ENCODE measurements at places on chromosomes 4 and X.
A peak's percentile ranks its signal among the peaks of the same experiment; 100 is the strongest.

- H3K27ac ChIP-seq: no peak overlapping the region
- H3K27me3 ChIP-seq: no peaks in the 10 kb centered on the region
- H3K36me3 ChIP-seq: no peaks in the 10 kb centered on the region
- H3K4me1 ChIP-seq: no peaks in the 10 kb centered on the region
- no peak for DNase-seq
- H3K4me3 ChIP-seq: no peak overlapping the region
Measured at GRCh38 chrX:50436797-50437196, 33.8 kb downstream of the DGKK start.

DNA sequence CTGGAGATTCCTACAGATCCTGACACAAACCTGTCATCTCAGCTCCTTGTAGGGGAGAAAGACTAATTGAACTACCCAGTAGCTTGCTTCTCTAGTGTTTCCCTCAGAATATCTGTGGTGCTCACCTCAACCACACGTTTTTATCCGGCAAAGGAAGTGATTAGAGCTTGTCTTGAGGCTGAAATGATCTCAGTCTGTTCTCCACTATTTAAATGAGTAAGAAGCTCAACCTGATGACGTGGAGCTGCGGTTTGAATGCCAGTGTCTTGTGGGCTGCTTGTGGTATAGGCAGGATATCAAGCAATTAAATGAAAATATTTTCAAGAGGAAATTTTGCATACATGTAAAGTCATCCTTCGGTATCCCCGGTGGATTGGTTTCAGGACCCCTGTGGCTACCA lies 270.2 kb downstream of the TLL1 start:
- no peak overlapping the region for H3K27ac ChIP-seq
- no peaks in the 10 kb centered on the region for H3K36me3 ChIP-seq
- peak; percentile 0 for DNase-seq
- H3K4me3 ChIP-seq: no peak overlapping the region
- H3K27me3 ChIP-seq: no peaks in the 10 kb centered on the region

DNA sequence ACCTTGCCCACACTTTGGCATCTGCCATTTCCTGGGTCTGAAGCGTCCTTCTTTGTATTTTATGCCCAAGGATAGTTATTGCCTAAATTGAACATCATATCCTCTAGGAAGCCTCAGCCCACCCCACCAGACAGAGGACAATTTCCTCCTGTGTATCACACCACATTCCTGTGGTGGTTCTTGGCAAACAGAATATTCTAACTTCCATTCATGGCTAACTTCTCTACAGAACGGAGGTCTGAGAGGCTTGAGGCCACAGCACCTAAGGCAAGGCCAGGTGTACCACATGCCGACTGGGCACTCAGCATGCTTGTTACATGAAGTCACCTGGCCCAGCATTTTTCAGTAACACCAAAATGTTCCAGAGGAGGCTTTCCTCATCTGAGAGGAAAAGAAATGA lies 42.4 kb downstream of the CD99L2 start:
- H3K4me1 ChIP-seq: no peaks in the 10 kb centered on the region
- no peak for DNase-seq
- H3K27me3 ChIP-seq: no peaks in the 10 kb centered on the region
- peaks cover 3% of the 10 kb centered on the region for H3K36me3 ChIP-seq
- H3K27ac ChIP-seq: no peak overlapping the region
- H3K4me3 ChIP-seq: no peak overlapping the region

DNA sequence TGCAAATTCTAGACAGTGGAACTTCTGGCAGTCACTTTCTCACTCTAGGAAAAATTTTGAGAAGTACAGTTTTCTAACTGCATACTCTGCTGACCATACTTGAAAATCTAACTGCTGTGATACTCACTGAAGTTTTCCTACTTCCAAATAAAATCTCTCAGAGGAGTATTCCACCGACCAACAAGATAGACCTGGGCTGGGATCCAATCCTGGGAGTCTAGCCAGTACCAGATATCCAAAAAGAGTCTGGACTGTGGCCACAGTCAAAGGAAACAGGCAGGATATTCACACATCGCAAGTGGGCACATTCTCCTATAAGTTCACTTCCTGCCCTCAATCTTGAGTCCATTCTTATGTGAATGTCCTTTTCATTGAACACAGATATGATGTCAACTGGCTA lies 1138.7 kb upstream of the PCDH7 start:
- no peak for DNase-seq
- no peak overlapping the region for H3K27ac ChIP-seq
- no peaks in the 10 kb centered on the region for H3K36me3 ChIP-seq
- H3K27me3 ChIP-seq: no peaks in the 10 kb centered on the region
- H3K4me1 ChIP-seq: no peaks in the 10 kb centered on the region

- no peak overlapping the region for H3K27ac ChIP-seq
- no peak for DNase-seq
- no peak overlapping the region for H3K4me3 ChIP-seq
- H3K36me3 ChIP-seq: no peaks in the 10 kb centered on the region
Measured at GRCh38 chr4:110733901-110734300, 111.0 kb upstream of the PITX2 start.

DNA sequence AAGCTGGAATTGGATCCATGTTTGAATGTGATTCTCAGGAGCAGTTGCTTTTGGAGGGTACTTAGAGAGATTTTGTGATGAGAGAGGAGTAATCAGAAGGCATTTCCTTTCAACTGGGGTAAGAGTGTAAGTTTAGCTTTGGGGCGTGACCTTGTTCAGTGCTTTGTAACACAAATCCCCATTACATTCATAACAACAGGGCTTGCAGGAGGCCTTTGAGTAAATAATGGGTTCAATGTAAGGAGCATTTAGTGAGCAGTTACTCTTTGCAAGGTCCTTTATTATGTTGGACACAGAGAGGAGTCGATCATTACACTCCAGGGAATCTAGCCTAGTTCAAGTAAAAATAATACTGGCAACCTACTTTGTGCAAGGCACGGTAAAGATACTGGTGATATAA lies 74.0 kb upstream of the AFF2 start:
- H3K36me3 ChIP-seq: no peaks in the 10 kb centered on the region
- H3K27me3 ChIP-seq: no peaks in the 10 kb centered on the region
- DNase-seq: no peak
- H3K4me1 ChIP-seq: no peaks in the 10 kb centered on the region
- no peak overlapping the region for H3K27ac ChIP-seq
- no peak overlapping the region for H3K4me3 ChIP-seq

- H3K27ac ChIP-seq: no peak overlapping the region
- no peaks in the 10 kb centered on the region for H3K4me1 ChIP-seq
- no peak overlapping the region for H3K4me3 ChIP-seq
- no peaks in the 10 kb centered on the region for H3K36me3 ChIP-seq
- H3K27me3 ChIP-seq: no peaks in the 10 kb centered on the region
Measured at GRCh38 chr4:47933840-47934239, 19.5 kb upstream of the NFXL1 start.

DNA sequence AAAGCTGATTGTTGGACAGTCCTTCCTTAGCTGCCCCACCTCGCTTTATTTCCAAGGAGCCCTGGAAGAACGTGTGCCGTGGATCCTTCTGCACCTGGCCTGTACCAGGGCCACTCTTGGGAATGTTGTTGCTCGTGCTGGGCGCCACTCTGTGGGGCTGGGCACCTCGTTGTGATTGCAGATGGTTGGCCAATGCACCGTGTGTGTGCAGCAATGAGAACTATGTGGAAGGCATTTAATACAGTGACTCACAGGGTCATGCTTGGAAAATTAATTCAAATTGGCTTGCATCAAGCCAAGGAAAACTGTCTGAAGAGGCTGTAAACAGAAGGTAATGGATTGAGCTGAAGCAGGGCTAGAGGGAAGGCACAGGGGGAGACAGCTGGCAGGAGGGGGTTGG lies 37.0 kb upstream of the CD99L2 start:
- H3K27ac ChIP-seq: no peak overlapping the region
- H3K27me3 ChIP-seq: no peaks in the 10 kb centered on the region
- H3K4me1 ChIP-seq: no peaks in the 10 kb centered on the region
- H3K36me3 ChIP-seq: no peaks in the 10 kb centered on the region
- DNase-seq: no peak
- no peak overlapping the region for H3K4me3 ChIP-seq

DNA sequence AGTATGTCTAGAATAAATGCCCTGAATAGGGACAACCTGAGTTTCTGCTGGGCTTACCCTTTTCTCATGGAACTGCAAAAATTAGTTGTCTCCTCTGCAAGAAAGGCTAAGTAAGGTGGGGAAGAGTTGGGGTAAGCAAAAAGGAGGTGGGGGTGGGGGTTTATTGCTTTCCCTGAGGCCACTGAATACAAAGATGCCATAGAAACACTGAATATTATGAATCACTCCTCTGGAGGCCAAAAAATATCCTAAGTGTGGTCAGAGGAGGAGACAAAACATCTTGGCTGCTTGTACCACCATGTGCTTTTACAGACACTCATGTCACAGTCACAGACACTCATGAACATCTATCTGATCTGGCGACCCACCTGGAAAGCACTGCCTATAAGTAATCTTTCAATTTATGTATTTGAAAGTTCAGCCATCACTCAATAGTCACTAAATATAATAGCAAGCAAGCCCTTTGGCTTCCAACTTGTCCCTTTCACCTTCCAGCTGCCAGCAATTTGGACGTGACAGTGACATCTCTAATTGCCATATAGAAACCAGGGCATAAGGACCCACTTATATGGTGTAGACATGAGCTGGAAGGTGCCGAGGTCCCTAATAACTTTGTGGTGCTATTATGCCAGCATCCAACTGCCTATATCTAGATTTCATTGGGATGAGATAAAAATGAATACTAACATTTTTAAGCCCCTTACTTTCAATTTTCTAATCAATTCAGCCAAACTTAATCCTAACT lies 122.7 kb upstream of the CBR4 start:
- H3K4me1 ChIP-seq: no peaks in the 10 kb centered on the region
- H3K27ac ChIP-seq: no peak overlapping the region
- no peak for DNase-seq
- no peaks in the 10 kb centered on the region for H3K27me3 ChIP-seq

GRCh38 chrX:53287493-53288138 lies 6.2 kb upstream of the IQSEC2 start:
- H3K27ac ChIP-seq: peak overlapping the region; percentile 15
- DNase-seq: no peak
- no peaks in the 10 kb centered on the region for H3K36me3 ChIP-seq
- no peaks in the 10 kb centered on the region for H3K27me3 ChIP-seq
- H3K4me3 ChIP-seq: peak overlapping the region; percentile 62
- H3K4me1 ChIP-seq: peaks cover 14% of the 10 kb centered on the region

DNA sequence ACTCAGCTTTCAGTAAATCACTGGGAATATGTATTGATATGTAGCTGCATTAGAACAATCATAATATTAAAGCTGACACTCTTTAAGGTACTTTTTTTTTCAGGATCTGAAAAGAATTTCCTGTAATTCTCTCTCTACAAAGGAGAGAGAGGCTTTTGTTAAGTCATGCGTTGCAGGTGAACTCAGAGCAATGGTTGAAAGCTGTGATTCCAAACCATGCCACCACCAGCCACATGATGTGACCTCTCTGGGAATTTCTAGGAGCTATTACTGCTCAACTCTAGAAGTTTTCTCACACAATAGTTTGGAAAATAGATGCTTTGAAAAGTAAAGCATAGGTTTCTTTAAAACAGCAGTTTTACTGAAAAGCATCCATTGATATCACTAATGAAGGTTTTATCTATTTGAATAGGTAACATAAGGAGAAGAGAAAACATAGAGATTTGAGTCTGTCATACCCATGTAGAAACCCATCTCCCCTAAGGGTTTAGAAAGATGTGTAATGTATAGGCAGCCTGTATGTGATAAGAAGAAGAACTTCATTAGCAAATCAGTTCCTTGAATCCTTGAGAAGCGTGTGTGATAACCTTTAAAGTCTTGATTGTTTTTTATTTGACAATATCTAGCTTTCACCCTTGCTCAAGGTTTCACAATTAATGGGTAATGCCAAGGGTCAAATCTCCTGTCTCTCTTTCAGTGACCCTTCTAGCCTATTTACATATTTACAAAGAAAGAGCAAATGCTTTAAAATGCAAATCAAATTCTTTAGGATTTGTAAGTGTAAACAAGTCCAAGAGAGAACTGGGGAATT lies 161.0 kb upstream of the ANKRD50 start:
- H3K36me3 ChIP-seq: no peaks in the 10 kb centered on the region
- DNase-seq: no peak
- H3K27me3 ChIP-seq: no peaks in the 10 kb centered on the region
- H3K4me3 ChIP-seq: no peak overlapping the region

DNA sequence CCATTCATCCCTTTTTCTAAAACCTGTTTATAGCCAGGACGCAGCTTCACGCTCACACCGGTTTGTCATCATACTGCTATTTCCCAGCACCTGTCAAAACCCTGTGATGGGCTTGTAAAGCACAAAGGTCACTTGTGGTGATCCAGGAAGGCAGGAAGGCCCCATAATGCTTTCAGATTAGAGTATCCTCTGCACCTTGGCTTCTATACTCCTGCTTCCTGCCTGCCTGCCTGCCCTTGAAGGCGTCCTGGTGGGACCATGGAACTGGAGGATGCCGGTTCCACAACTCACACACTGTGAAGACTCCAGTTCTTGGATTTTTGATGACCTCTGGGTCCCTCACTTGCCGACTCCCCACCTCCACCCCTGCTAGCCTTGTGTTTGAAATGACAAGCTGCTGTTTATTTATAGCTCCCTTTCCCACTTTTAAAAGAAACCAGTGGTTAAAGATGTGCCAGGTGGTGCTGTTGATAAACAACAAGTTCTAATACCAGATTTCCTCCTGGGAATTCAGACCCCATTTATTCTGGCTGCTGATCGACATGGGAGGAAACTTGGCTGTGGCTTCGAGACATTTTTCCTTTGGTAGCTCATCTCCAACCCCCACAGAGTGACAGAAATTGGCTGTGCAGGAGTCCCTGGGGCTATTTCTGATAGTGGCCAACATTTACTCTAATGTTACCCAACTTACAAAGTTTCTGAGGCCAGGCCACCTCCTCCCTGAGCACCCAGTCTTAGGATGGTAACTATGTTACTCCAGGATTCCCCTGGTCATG lies 211.5 kb downstream of the KDR start:
- no peak overlapping the region for H3K27ac ChIP-seq
- no peaks in the 10 kb centered on the region for H3K36me3 ChIP-seq
- DNase-seq: no peak
- H3K4me1 ChIP-seq: no peaks in the 10 kb centered on the region
- H3K27me3 ChIP-seq: no peaks in the 10 kb centered on the region

DNA sequence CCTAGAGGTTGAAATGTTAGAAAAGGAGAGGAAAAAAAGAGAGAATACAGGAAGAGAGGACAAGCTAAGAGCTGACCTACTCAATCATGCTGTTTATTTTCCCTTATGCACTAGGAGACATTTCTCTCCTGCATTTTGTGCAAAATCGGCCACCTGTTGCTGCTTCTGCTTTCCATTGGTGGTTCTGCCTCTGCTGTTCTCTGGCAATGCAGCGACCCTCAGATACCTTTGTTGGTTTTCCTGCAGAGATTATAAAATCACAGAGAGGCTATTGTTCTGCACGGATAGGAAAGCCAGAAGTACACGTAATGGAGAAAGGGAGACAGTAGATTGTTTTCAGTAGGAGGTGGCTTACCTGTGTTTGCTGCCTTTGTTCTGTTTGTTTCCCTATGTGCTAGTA lies 108.9 kb downstream of the UNC5C start:
- H3K27ac ChIP-seq: no peak overlapping the region
- H3K27me3 ChIP-seq: no peaks in the 10 kb centered on the region
- DNase-seq: no peak
- no peaks in the 10 kb centered on the region for H3K36me3 ChIP-seq

GRCh38 chr4:77220828-77221613 lies 64.0 kb downstream of the CCNG2 start:
- no peak overlapping the region for H3K4me3 ChIP-seq
- no peak for DNase-seq
- no peak overlapping the region for H3K27ac ChIP-seq
- H3K27me3 ChIP-seq: peaks cover 8% of the 10 kb centered on the region
- no peaks in the 10 kb centered on the region for H3K4me1 ChIP-seq
- H3K36me3 ChIP-seq: no peaks in the 10 kb centered on the region
